ENCODE measurements at places on chromosomes 16 and 17. TPM values are rescaled to one million over a fixed set of nuclear protein-coding genes. Genes with fewer than 3 reads are reported as not detected.

Gene SLC6A4
- total RNA-seq = 0.14 TPM

Gene KCNJ16
- total RNA-seq = not detected

Gene WDR45B
- total RNA-seq = 96.4 TPM

Gene AATK
- total RNA-seq = 2.3 TPM

Gene KRTAP17-1
- not detected for total RNA-seq

DNA sequence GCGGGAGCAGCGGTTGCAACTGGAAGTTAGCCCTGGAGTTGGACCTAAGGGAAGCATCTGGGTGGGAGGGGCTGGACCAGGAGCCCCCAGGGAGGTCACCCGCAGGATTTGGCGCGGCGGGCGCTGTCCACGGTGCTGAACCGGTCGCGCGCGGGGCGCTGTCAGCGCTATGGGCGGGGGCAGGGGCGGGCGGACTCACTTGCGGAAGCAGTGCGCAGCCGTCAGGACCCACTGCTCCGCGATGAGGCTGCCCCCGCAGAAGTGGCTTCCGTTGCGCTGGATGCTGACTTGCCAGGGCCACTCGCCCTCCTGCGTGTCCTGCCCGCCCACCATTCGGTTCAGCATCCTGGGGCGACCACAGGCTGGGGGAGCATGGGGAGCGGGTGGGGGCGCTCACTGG lies 4.5 kb downstream of the PRSS27 start:
- peak; percentile 63 for DNase-seq

GRCh38 chr17:66995944-66996343 lies 31.4 kb downstream of the CACNG4 start:
- no peak for DNase-seq

- DNase-seq = no peak
Observed at GRCh38 chr17:65020284-65020683, 36.3 kb downstream of the GNA13 start.

DNA sequence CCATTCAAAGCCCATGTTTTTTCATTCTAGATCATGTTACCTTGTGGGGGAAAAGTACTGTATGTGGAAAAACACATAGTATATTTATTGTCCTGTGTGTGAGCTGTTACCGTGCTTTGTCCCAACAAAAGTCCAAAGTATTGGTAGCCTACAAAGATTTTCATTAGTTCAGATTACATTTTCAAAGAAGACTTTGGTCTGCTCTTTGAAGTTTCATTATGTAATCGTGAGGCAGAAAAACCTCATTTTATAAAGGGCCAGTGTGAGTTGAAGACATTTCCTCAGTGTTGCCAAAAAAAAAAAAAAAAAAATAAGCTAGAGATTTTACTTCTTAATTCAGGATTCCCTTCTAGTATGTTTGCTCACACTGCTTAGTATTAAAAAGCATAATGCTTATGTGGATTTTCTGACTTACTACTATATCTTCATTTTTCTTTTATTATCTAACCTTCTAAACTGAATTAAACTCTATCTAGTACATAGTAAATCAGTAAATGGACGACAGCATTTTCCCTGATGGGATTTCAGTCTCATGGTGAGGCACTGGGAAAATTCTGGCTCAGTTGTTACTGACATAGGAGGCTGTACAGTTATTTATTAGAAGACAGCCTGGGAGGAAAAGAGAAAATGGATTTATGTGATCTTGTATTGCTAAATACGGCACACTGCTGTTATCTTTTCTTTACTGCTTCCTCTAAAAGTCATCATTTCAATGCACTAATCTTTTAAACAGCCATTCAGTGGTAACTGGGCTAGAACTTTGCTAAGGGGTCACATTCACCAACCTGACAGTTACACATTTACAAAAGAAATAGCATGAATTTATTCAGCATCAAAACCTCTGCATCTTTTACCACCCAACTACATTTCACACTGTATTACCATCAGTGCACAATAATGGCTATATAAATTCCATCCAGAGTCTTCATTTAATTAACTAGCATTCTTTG lies 100.6 kb downstream of the STXBP4 start:
- no peak for DNase-seq

DNA sequence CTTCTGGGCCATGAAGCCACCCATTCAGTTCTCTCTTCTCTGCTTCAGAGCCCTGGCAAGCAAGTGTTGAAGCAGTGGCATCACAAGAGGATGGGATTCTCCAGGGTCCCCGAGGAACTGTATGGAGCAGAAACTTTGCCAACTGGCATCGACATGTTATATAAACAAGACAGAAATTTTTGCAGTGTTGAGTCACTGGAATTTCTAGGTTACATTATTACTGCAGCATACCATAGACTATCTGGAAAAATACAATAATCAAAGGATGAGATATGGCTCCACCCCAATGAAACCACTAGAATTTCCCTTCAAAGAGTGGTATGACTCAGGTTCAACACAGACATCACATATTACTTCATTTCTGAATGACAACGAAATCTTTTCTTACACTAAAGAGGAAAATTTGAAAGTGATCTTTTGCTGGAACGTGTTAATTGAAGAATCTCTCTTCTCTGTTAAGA lies 343.0 kb upstream of the DYNLRB2 start:
- DNase-seq = no peak

DNA sequence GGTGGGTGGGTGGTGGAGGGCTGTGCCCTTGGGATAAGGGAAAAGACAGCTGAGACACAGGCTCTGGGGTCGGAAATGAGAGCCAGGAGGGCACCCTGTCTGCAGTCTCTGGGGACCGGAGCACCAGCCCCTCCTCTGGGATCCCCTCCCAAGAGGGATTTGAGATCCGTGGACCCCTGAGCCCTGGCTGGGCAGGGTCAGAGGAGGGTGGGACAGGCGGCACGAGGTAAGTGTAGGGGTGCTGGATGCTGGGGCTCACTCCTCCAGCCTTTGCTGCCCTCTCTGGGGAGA lies 425 bp downstream of the SGSH start:
- no peak for DNase-seq
